Suprapubic skin (tissue), 4 donors: ENCODE measurements at places on chromosomes 4 and X. TPM values are rescaled to one million over a fixed set of nuclear protein-coding genes. Genes with fewer than 3 reads are reported as not detected.

Gene MAML3
- 18.2 TPM for total RNA-seq

Gene UBL4A
- 44.4 TPM for total RNA-seq

- peak; percentile 57 for DNase-seq
Measured at GRCh38 chr4:141132709-141133145, 542 bp downstream of the RNF150 start.

DNA sequence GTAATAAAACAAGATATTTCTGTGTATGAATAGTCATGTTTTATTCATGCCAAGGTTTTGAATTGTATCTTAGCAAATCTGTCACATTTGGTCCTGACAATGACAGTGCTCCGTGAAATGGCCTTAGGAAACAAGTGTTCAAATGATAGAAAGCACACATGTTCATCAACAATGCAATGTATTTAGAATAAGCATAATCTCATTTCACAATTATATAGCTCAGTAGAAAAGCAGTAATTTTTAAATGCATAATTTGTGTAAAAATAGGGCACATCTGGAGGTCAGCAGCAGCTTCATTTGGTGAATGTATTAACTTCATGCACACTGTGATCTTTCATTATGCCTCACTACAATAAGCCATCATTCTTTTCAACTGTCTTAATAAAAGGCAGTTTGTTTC, 380.4 kb downstream of the GPM6A start:
- DNase-seq: no peak

DNA sequence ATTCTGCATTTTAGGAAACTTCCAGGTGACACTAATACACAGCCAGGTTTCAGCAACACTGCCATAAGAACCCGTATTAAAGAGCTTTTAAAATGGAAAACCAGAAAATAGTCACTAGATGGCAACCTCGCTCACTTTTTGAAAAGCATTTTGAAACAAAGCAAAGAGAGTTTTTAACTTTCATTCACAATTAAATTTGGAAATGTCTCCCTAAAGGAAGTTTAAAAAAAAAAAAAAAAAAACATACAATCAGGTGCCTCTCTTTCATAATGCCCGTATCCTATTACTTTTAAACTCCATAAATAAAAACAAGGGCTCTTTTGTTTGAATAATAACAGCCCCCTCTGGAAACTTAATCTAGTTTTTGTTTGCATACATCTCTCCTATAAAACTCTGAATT, 20.3 kb downstream of the MEPE start:
- DNase-seq: no peak

GRCh38 chr4:150518559-150518958, 63.4 kb upstream of the MAB21L2 start:
- no peak for DNase-seq

DNA sequence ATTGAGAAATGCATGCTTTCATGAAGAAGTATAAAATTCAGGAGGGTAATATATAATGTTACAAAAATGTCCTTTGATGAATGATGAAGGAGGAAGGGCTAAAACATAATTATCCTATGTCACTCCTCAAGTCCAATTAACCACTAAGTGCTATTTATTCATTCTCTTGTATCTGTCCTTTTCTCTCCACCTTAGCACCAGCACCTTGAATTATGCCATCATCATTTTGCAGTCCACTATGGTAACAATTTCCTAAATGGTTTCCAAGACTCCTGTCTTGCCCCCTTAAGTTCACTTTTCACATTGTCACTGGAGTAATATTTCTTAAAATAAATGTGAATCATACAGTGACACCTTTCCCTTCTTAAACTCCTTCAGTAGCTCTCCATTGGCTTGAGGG, 756.3 kb downstream of the STPG2 start:
- no peak for DNase-seq
